Immature natural killer cell (primary cell): ENCODE measurements at places on chromosomes 1 and 21.

- no peaks in the 10 kb centered on the region for H3K36me3 ChIP-seq
- H3K27ac ChIP-seq, result no peak overlapping the region
- no peaks in the 10 kb centered on the region for H3K4me1 ChIP-seq
These were observed 191.8 kb upstream of the SAMSN1 start for GRCh38 chr21:14737922-14738321.

GRCh38 chr1:24929398-24930259 lies 447 bp downstream of the RUNX3 start:
- peak overlapping the region; percentile 97 for H3K4me3 ChIP-seq
- peaks cover 67% of the 10 kb centered on the region for H3K27me3 ChIP-seq
- peaks cover 43% of the 10 kb centered on the region for H3K36me3 ChIP-seq
- peak; percentile 74 for DNase-seq

DNA sequence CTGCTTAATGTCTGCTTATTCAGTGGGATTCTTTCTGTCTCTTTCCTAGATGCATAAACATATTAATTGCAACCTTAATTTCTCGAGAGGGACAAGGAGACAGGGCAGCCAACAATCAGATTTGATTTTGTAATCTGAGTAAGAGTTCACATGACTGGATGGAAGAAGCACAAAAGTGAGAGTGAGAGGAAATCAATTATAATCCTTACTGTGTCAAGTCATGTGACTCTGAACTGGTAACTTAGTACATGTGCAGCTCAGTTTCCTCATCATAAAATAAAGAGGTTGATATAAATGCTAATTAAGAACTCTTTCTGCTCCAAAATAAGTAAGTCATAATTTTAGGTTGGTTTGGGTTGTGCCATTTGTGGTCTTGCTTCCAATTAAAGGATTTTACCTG lies 439.5 kb downstream of the AMY1C start:
- DNase-seq, result no peak
- no peak overlapping the region for H3K4me3 ChIP-seq
- H3K36me3 ChIP-seq, result no peaks in the 10 kb centered on the region
- no peak overlapping the region for H3K27ac ChIP-seq
- no peaks in the 10 kb centered on the region for H3K27me3 ChIP-seq
- no peaks in the 10 kb centered on the region for H3K4me1 ChIP-seq

- no peak overlapping the region for H3K27ac ChIP-seq
- DNase-seq, result no peak
- H3K4me3 ChIP-seq, result no peak overlapping the region
- H3K36me3 ChIP-seq, result peaks cover 18% of the 10 kb centered on the region
- H3K27me3 ChIP-seq, result no peaks in the 10 kb centered on the region
- H3K4me1 ChIP-seq, result peaks cover 2% of the 10 kb centered on the region
These were observed 62.8 kb downstream of the CNST start for GRCh38 chr1:246629030-246629429.
